ENCODE measurements at places on chromosomes 1 and 21.

GRCh38 chr1:37752583-37753471 is 12.1 kb downstream of the EPHA10 start:
- no peak for DNase-seq

DNA sequence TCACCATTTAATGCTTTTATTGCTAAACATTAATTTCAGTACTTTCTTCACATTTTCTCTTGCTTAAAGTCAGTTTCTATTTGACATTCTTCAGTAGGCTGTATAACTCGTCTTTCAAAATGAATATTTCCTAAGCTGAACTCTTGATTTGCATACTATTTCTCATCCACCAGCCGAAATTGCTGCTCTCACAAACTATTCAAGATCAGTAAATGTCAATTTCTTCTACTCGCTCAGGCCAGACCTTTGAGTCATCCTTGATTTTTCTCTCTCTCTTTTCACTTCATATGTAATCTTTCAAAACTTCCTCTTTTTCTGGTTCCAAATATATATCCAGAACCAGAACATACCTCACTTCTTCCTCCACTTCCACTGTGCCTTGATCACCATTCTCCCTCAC is 990.0 kb downstream of the KCNT2 start:
- DNase-seq: no peak

- no peak for DNase-seq
These were observed 21.2 kb downstream of the KDM4A start for GRCh38 chr1:43671193-43671592.

GRCh38 chr1:58929671-58930325 is 146.0 kb upstream of the JUN start:
- no peak for DNase-seq

GRCh38 chr1:9643351-9644256 is 7.9 kb upstream of the PIK3CD start:
- DNase-seq: no peak

DNA sequence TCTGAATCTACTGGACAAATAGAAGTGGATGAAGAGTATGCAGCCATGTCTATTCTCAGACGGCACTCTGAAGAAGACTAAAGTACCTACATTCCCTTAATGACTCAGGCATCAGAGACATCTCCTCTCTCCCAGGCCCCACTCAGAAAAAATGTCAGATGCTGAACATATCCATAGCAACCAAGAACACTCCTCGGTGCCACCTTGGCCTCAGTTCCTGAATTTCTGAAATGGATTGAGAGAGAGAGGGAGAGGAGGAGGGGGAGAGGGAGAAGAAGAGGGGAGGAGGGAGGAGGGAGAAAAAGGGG is 16.0 kb upstream of the OVAAL start:
- DNase-seq: no peak
